ENCODE measurements at places on chromosomes 6 and 20. TPM values are rescaled to one million over a fixed set of nuclear protein-coding genes. Genes with fewer than 3 reads are reported as not detected.

DNA sequence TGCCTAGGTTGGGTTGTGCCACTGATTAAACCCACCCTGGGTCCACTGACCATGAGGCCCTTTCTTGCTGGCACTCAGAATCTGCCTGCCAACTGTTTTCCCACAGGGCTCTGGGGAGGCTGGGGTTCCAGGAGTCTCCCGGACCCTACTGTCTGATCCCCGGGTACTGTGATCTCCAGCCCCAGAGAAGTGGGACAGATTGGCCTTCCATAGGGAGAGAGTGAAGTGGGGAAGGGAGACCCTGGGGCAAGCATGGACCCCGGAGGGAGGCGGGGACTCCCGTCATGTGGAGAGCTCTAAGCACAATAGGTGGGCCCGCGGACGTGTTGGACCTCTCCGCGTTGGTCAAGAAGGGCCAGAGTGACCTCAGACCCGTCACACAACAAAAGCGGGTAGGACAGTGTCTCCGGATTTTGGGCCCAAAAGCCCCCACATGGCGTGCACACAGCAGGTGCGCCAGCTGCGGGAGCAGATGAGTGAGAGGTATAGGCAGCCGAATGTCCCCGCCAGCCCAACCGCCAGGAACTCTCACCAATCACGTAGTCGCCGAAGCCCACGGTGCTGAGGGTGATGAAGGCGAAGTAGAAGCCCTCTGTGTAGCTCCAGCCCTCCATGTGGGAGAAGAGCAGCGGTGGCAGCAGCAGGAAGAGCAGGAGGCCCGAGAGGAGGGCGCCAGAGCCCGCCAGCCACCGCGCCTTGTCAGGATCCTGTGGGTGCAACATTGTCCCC, 10.6 kb downstream of the KCNK17 start:
- no peak overlapping the region for H3K27ac ChIP-seq
- no peak overlapping the region for H3K4me3 ChIP-seq
- peaks cover 6% of the 10 kb centered on the region for H3K4me1 ChIP-seq
- H3K27me3 ChIP-seq = peaks cover 14% of the 10 kb centered on the region
- no peak for DNase-seq

DNA sequence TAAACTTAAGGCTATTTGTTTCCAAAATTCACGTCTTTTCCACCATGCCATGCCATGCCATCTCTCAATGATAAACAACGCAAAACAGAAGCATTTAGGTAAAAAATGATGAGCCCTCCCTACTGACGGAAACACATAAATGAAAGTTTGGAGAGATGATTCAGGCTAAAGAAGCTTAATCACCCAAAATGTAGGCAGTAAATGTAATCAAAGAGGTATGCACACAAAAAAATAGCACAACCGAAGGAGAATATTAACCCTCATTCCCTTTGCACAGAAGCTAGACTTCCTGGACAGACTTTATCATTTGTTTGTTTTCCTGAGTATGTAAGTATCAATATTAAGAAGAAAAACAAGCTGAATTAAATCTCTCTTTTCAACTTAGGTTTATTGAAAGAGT, 28.8 kb downstream of the DCDC2 start:
- H3K4me3 ChIP-seq = no peak overlapping the region
- no peaks in the 10 kb centered on the region for H3K27me3 ChIP-seq
- no peak for DNase-seq

DNA sequence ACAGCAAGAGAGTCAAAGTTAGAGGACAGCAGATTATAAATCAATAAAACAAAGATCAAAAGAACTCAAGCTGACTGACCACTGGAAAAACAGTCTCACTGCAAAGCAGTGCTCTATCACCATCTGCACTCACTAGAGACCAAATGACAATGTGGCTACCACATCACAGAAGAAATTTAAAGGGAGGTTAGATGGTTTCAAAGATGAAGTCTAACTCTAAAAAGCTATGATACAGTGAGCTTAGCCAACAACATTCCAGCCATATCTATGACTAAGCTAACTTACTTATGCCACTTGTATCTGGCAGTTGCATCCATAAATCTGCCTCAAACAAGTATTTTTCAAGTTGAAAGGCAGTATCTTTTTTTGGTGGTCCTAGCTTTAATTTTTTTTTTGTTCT, 68.6 kb downstream of the ARHGAP18 start:
- peaks cover 6% of the 10 kb centered on the region for H3K36me3 ChIP-seq
- H3K27ac ChIP-seq = peak overlapping the region; percentile 2
- peaks cover 62% of the 10 kb centered on the region for H3K4me1 ChIP-seq
- H3K27me3 ChIP-seq = no peaks in the 10 kb centered on the region

DNA sequence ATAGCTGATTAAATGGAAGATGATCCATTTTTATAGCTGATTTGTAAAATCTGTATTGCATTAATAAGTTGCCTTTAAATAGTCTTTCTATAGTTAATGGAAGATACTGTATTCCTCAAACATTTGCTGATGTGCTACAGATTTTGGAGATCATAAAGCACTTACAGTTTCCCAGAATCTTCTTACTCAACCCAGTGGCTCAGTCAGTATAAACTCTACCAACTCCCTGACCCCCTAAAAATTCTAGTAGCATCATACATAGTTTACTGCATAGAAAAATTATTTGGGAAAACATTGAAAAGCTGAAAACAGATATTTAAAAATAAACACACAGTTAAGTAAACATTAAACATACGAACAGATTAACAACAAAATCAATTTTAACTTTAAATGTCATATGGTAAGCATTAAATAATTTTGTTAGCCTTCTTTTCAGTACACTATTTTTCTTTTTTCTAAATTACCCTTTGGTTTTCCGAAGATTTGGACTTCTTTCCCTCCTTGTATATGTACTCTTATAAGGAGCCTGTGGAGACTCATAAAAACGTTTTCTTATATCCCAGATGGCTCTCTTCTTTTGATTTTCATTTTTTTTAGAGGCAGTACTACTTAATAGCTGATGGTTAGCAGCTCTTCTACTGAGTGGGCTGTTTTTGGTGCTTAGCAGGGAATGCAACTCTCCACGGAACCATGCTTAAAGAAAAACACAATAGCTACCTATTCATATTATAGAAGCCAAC, 62.7 kb upstream of the BMP5 start:
- no peak overlapping the region for H3K27ac ChIP-seq

GRCh38 chr6:17656092-17656491, 50.6 kb downstream of the NUP153 start:
- DNase-seq = no peak
- no peak overlapping the region for H3K4me3 ChIP-seq
- H3K27ac ChIP-seq = no peak overlapping the region

GRCh38 chr6:69790629-69791028, 6.2 kb downstream of the LMBRD1 start:
- no peak overlapping the region for H3K4me3 ChIP-seq
- peaks cover 13% of the 10 kb centered on the region for H3K36me3 ChIP-seq
- DNase-seq = no peak
- H3K27me3 ChIP-seq = no peaks in the 10 kb centered on the region
- H3K4me1 ChIP-seq = peaks cover 7% of the 10 kb centered on the region
- H3K27ac ChIP-seq = no peak overlapping the region

- no peak overlapping the region for H3K27ac ChIP-seq
- H3K36me3 ChIP-seq = no peaks in the 10 kb centered on the region
- H3K4me3 ChIP-seq = no peak overlapping the region
- H3K4me1 ChIP-seq = no peaks in the 10 kb centered on the region
- DNase-seq = no peak
Measured at GRCh38 chr6:46901882-46902314, 19.8 kb downstream of the ADGRF5 start.

GRCh38 chr6:116406678-116407345, 36.1 kb downstream of the DSE start:
- H3K4me1 ChIP-seq = peaks cover 78% of the 10 kb centered on the region
- H3K4me3 ChIP-seq = no peak overlapping the region
- H3K36me3 ChIP-seq = peaks cover 7% of the 10 kb centered on the region
- peak overlapping the region; percentile 85 for H3K27ac ChIP-seq
- no peak for DNase-seq
- H3K27me3 ChIP-seq = no peaks in the 10 kb centered on the region

DNA sequence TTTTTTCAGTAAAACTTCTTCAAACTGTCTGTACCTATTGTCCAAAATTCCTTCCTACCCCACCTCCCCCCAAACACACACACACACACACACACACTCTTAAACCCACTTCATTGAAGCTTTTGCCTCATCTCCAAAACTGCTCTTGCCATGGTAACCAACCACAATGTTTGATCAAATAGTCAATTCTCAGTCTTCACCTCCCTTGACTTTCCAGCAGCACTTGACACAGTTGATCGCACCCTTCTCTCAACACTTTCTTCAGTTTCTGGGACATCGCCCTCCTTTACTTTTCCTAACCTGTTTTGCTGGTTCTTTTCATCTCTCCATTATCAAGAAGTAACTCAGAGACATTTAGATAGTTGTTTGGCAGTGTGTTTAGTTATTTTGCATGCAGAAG, 71.5 kb upstream of the COL21A1 start:
- H3K36me3 ChIP-seq = no peaks in the 10 kb centered on the region
- no peak overlapping the region for H3K27ac ChIP-seq
- no peak for DNase-seq
- peaks cover 2% of the 10 kb centered on the region for H3K27me3 ChIP-seq
- no peaks in the 10 kb centered on the region for H3K4me1 ChIP-seq
- H3K4me3 ChIP-seq = no peak overlapping the region

- H3K4me1 ChIP-seq = peaks cover 18% of the 10 kb centered on the region
- H3K4me3 ChIP-seq = no peak overlapping the region
- H3K27me3 ChIP-seq = no peaks in the 10 kb centered on the region
- no peak overlapping the region for H3K27ac ChIP-seq
- no peak for DNase-seq
Measured at GRCh38 chr6:93235775-93236174, 183.6 kb downstream of the EPHA7 start.

- H3K36me3 ChIP-seq = no peaks in the 10 kb centered on the region
- no peak for DNase-seq
- H3K4me3 ChIP-seq = no peak overlapping the region
- no peak overlapping the region for H3K27ac ChIP-seq
- H3K4me1 ChIP-seq = peaks cover 12% of the 10 kb centered on the region
Measured at GRCh38 chr6:13352165-13352564, 23.8 kb upstream of the TBC1D7 start.

DNA sequence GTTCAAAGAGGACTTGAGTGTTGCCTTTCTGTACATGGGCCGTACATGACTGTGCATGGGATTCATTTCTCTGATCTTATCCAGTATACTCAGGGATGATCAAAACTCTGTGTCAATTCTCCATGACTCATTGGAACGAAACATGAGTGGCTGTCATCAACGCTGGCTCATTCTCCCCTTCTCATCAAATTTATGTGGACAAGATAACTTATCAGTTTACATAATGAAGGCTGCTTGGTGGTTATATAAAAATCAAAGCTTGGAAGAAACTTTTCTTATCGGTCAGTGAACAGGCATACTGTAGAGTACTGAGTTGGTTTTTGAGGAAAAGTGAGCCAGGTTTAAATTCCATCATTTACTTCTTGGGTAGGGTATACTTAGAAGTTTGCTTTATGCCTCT, 24.9 kb downstream of the CRISP1 start:
- no peak overlapping the region for H3K4me3 ChIP-seq
- no peak for DNase-seq
- no peak overlapping the region for H3K27ac ChIP-seq
- peaks cover 4% of the 10 kb centered on the region for H3K27me3 ChIP-seq
- no peaks in the 10 kb centered on the region for H3K4me1 ChIP-seq

GRCh38 chr6:25434921-25435320, 155.7 kb downstream of the CARMIL1 start:
- H3K4me3 ChIP-seq = no peak overlapping the region
- H3K36me3 ChIP-seq = no peaks in the 10 kb centered on the region
- H3K4me1 ChIP-seq = no peaks in the 10 kb centered on the region
- no peak for DNase-seq
- no peak overlapping the region for H3K27ac ChIP-seq

- H3K4me1 ChIP-seq = peaks cover 5% of the 10 kb centered on the region
- H3K4me3 ChIP-seq = no peak overlapping the region
- H3K27me3 ChIP-seq = peaks cover 38% of the 10 kb centered on the region
- no peak overlapping the region for H3K27ac ChIP-seq
- DNase-seq = no peak
Measured at GRCh38 chr6:133923938-133924593, 29.0 kb upstream of the TBPL1 start.

- H3K27ac ChIP-seq = no peak overlapping the region
- no peak overlapping the region for H3K4me3 ChIP-seq
- H3K4me1 ChIP-seq = no peaks in the 10 kb centered on the region
- no peaks in the 10 kb centered on the region for H3K27me3 ChIP-seq
- no peak for DNase-seq
Measured at GRCh38 chr6:48471326-48471725, 360.3 kb upstream of the PTCHD4 start.

GRCh38 chr6:32741031-32741960, at the start of gene HLA-DQA2:
Gene HLA-DQA2, plus strand, starts transcription at chr6:32741391. Its CDS starts 53 bp downstream, at chr6:32741444.
- no peak within 1 kb of the TSS for H3K27ac ChIP-seq
- peaks cover 15% of the 10 kb centered on the region for H3K27me3 ChIP-seq
- no peak for DNase-seq
- no peaks in the 10 kb centered on the region for H3K4me1 ChIP-seq
- H3K4me3 ChIP-seq = no peak within 1 kb of the TSS
- no peaks in the 10 kb centered on the region for H3K36me3 ChIP-seq

GRCh38 chr6:56864171-56864616, 90.7 kb upstream of the BEND6 start:
- H3K4me1 ChIP-seq = peaks cover 81% of the 10 kb centered on the region
- no peaks in the 10 kb centered on the region for H3K27me3 ChIP-seq
- DNase-seq = no peak
- H3K36me3 ChIP-seq = peaks cover 4% of the 10 kb centered on the region
- H3K4me3 ChIP-seq = no peak overlapping the region

GRCh38 chr6:44842616-44843015, 455.1 kb downstream of the CDC5L start:
- no peak overlapping the region for H3K4me3 ChIP-seq
- peaks cover 32% of the 10 kb centered on the region for H3K4me1 ChIP-seq
- H3K27ac ChIP-seq = no peak overlapping the region
- no peaks in the 10 kb centered on the region for H3K27me3 ChIP-seq
- no peaks in the 10 kb centered on the region for H3K36me3 ChIP-seq

GRCh38 chr6:6588064-6588923, at the start of gene LY86:
Gene LY86, plus strand, starts transcription at chr6:6588720. Its CDS starts 15 bp downstream, at chr6:6588735.
- no peaks in the 10 kb centered on the region for H3K36me3 ChIP-seq
- no peak within 1 kb of the TSS for H3K27ac ChIP-seq
- H3K4me1 ChIP-seq = no peaks in the 10 kb centered on the region
- H3K27me3 ChIP-seq = no peaks in the 10 kb centered on the region
- H3K4me3 ChIP-seq = no peak within 1 kb of the TSS

- H3K4me1 ChIP-seq = peaks cover 4% of the 10 kb centered on the region
- H3K27ac ChIP-seq = no peak overlapping the region
- H3K4me3 ChIP-seq = no peak overlapping the region
- no peaks in the 10 kb centered on the region for H3K36me3 ChIP-seq
- no peaks in the 10 kb centered on the region for H3K27me3 ChIP-seq
Measured at GRCh38 chr6:146985111-146985510, 219.1 kb upstream of the STXBP5 start.

- H3K4me3 ChIP-seq = no peak overlapping the region
- no peak overlapping the region for H3K27ac ChIP-seq
- H3K36me3 ChIP-seq = no peaks in the 10 kb centered on the region
Measured at GRCh38 chr20:12824328-12825225, 184.2 kb upstream of the SPTLC3 start.

FOXA2 gene
- total RNA-seq = not detected

SLC32A1 gene
- total RNA-seq = not detected

DNAH8 gene
- total RNA-seq = 0.21 TPM

ZC2HC1B gene
- not detected for total RNA-seq

GHRH gene
- total RNA-seq = not detected

MAFB gene
- total RNA-seq = 31.9 TPM

TNNC2 gene
- not detected for total RNA-seq

TCF21 gene
- total RNA-seq = not detected

RAET1E gene
- not detected for total RNA-seq

FAM229B gene
- total RNA-seq = 29.2 TPM

CPXM1 gene
- total RNA-seq = 84.0 TPM

ALDH5A1 gene
- total RNA-seq = 6.6 TPM

YIPF3 gene
- 151 TPM for total RNA-seq

DEFB132 gene
- total RNA-seq = not detected

ATP6V1G2 gene
- 8.8 TPM for total RNA-seq
